ENCODE measurements at places on chromosomes 1 and 21.

DNA sequence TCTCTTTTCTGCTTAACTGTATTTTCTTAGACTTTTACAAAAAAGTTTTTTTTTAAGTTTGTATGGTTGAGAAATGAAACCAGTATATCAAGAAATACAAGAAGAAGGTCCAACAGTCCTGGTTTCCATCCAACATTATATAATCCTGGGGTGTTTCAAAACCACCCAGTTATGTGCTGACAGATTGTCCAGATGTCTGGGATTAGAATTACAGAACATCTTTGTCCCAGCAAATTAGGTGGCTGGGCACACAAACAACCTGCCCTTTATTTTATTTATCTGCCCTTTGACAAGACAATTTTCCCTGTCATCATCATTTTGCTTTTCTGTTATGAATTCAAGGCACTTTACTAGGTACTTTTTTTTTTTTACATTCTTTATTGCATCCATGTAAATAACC lies 622.1 kb downstream of the PLPP3 start:
- DNase-seq = no peak

DNA sequence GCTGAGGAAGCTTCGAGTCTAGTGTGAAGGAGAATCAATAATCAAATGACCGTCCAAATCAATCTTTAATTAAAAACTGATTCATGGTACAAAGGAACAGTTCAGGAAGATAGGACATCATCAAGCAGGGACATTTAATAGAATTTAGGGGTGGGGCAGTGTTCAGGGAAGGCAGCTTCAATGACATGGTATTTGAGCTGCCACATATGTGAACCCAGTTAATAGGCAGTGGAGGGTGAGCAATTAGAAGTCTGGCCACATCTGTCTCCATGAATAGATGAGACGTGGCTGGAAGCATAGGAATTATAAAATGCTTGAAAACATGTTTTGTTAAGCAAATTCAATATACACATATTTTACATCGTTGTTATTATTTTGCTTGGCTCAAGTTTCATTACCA lies 362.7 kb downstream of the PRDM2 start:
- DNase-seq = no peak

DNA sequence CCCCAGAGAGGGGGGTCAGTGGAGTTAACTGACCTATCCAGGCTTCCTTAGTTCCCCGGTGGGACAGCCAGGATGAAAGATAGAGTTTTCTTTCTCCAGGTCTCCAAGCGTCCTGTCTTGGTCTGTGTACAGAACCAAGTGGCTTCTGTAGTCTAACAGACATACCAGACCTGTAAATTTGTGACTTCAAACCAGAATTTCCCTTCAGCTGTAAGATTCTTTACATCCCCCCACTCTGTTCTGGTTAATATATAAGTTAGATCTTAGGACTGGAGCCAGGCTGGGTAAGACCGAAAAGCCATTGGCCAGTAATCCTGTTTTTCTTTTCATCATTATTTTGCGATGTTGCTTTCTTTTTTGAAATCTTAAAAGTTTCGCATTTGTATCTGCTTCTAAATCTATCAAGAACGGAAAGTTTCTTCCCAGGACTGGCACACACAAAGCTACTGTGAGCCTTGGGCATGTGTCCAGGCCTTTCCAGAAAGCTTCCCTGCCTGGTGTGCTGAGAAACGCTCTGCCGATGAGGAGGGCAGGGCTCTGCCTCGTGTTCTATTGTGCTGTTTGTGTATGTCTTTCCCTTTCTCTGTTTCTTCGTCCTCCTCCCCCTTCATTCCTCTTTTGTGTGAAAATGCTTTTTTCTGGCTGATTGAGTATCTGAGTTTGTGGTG lies 72.3 kb downstream of the RGL1 start:
- DNase-seq = no peak

GRCh38 chr1:78688697-78689096 lies 39.1 kb downstream of the IFI44 start:
- no peak for DNase-seq

DNA sequence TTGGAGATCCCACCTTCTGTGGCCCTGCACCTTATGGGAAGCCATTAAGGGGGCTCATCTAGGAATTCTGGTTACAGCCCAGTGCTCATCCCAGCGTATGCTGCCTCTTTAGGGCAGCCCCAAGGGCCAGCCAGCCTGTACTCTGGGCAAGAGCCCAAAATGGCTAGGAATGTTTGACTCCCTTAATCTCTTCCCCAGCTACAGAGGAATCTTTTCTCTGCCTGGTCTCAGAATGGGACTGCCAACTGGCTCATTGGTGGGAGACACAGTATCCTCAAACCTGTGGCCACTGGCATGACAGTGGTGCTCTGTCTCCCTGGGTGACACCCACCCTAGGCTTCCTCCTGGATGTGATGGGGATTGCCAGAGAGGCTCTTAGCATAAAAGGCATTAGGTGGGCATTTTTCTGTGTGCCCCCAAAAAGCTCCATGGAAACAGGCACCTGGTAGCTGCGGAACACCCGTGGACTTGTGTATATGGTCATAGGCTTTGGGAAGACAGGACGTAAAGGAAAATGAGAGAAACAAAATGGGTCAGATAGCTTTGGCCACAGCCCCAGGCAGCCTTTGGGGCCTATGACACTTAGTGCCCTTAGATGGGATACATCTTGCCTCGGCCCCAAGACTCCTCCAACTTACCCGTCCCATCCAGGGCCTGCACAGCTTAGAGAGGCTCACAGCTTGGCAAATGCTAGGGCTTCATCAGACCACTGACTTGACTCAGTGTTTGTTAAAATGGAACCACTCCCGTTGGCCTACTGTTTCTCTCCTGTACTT lies 6.9 kb downstream of the TMEM81 start:
- no peak for DNase-seq

DNA sequence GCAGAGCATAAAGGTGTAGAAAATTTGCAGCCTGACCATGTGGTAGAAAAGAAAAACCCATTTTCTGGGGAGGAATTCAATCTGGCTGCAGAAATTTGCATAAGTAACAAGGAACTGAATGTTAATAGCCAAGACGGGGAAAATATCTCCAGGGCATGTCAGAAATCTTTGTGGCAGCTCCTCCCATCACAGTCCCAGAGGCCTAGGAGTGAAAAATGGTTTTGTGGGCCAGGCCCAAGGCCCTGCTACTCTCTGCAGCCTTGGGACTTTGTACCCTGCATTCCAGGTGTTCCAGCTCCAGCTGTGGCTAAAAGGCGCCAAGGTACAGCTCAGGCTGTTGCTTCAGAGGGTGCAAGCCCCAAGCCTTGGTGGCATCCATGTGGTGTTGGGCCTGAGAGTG lies 152.9 kb downstream of the PATJ start:
- no peak for DNase-seq

DNA sequence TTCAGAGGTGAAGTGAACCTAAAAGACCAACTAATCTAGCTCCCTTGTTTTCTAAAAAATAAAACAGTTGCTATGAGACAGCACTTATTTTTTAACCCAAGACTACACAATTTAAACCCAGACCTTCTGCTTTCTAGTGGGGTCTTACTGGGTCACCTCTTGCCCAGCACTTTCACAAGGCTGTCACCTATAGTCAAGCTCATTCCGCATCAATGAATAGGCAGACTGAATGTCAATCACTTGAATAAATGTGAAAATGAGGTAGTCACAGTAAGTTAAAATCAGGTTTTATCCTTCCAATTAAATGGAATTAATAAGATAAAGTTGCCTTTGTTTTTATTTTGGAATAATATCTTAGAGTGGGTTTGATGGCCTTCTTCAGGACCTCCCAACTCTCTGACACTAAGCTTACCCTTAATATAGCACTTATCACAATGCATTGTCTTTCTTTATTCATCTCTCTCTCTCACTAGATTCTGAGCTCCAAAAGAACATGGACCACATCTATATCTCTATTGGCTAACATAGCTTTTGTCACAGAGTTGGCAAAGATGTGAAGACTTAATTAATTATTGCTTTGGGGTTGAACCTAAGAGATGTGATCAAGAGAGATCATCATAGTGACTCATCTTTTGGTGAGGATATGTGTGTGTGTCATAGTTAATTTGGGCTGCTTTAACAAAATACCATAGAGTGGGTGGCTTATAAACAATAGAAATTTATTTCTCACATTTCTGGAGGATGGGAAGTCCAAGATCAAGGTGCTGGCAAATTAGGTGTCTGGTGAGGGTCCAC lies 248.7 kb upstream of the DAB1 start:
- no peak for DNase-seq

- no peak for DNase-seq
Observed at GRCh38 chr1:21663951-21664805, 5.0 kb downstream of the RAP1GAP start.

- DNase-seq = no peak
Observed at GRCh38 chr1:184031409-184032107, 6.0 kb downstream of the COLGALT2 start.

DNA sequence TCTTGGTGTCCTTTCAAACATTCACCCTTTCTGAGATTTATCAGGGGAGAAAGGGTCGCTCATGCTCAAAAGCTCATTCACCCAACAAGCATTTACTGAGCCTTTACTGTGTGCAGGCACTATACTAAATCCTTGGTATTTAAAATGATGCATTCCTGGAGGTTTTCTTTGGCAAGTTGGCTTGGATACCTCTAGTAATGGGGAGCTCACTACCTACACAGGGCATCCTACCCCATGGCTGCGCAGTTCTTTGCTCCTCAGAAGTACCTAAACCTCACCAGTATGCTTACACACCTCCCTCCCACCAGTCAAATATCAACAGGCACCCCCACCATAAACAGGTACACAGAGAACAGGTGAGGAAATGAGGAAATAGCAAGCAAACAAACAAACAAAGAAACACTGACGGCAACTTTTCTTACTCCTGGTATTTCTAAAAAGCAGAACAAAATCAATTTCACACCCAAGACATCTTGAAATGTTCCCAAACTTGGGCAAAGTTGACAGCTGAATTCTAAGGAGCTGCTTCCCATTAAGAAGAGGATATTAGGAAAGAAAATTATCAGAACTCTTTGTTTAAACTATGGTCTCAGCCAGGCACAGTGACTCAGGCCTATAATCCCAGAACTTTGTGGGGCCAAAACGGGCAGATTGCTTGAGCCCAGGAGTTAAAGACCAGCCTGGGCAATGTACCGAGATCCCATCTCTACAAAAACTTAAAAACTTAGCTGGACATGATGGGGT lies 104.8 kb downstream of the PSMG1 start:
- no peak for DNase-seq

DNA sequence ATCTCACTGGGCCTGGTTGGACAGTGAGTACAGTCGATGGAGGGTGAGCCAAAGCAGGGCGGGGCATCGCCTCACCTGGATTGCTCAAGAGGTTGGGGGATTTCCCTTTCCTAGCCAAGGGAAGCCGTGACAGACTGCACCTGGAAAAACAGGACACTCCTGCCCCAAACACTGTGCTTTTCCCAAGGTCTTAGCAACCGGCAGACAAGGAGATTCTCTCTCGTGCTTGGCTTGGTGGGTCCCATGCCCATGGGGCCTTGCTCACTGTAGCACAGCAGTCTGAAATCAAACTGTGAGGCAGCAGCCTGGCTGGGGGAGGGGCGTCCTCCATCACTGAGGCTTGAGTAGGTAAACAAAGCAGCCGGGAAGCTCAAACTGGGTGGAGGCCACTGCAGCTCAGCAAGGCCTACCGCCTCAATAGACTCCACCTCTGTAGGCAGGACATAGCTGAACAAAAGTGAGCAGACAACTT lies 11.3 kb downstream of the C1orf105 start:
- no peak for DNase-seq

Data from activated gamma-delta T cell treated with anti-CD3 and anti-CD28 coated beads, Interleukin-2, amount 50 U/mL, for 16 hours (primary cell).